ENCODE measurements at places on chromosomes 1 and 21.
A peak's percentile ranks its signal among the peaks of the same experiment; 100 is the strongest.

GRCh38 chr1:117164209-117164608 lies 42.7 kb upstream of the TRIM45 start:
- no peak for DNase-seq

DNA sequence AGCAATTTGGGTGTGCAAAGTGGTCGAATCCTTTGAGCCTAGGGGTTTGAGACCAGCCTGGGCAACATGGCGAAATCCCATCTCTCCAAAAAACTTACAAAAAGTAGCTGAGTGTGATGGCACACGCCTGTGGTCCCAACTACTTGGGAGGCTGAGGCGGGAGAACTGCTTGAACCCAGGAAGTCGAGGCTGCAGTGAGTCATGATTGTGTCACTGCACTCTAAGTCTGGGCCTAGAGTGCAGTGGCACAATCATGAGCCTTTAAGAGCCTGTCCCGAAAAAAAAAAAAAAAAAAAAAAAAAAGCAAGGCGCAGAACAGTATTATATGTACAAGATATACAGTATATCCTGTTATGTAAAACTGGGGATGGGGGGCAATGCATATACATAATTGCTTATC lies 25.1 kb upstream of the HTR1D start:
- DNase-seq = no peak

- peak; percentile 67 for DNase-seq
Measured at GRCh38 chr1:183622884-183623785, 12.4 kb downstream of the ARPC5 start.

GRCh38 chr1:22414244-22414751 lies 37.4 kb upstream of the ZBTB40 start:
- no peak for DNase-seq

DNA sequence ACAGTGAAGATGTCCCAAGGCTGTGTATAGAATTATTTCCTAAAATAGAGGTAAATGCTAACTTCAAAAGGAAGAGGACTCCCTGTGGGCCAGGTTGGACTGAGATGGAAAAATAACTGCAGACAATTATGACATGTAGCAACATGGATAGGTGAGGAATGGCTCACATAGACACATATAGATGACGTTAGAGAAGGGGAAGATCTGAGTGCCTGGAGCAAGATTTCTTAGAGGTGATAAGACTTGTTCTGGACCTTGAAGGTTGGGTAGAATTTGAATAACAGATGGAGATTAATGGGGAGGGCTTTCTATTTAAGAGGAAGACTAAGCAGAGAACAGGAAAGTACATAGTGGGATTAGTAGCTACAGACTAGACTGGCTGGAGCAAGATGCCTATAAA lies 76.9 kb downstream of the C1orf21 start:
- no peak for DNase-seq

GRCh38 chr21:25326181-25326580 lies 281.1 kb downstream of the MRPL39 start:
- no peak for DNase-seq
